ENCODE measurements at places on chromosomes 1 and 21.

- no peak for DNase-seq
Measured at GRCh38 chr1:156500543-156500792, at the start of gene MEF2D. Gene MEF2D, minus strand, starts transcription at chr1:156500775. Its CDS starts 17,483 bp downstream, at chr1:156483292.

DNA sequence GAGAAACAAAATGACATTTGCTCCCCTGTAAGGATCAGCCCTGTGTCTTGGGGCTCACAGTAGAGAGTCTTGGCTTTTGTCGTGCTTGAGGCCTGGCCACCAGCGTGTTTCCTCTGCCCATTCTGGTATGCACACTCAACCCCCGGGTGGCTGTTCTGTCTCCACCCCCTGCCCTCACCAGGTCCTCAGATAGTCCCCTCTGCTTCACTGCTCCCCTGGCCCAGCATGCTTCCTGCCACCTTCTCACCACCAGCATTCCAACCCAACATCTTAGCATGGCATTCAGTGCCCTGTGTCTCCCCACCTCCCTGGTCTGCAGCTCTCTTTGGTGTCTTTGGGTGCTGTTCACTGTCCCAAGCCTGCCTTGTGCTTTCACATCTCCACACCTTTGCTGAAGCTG is 16.2 kb downstream of the ZNF362 start:
- no peak for DNase-seq

- DNase-seq = peak; percentile 84
Measured at GRCh38 chr1:8417625-8418024, 99.7 kb downstream of the SLC45A1 start.

DNA sequence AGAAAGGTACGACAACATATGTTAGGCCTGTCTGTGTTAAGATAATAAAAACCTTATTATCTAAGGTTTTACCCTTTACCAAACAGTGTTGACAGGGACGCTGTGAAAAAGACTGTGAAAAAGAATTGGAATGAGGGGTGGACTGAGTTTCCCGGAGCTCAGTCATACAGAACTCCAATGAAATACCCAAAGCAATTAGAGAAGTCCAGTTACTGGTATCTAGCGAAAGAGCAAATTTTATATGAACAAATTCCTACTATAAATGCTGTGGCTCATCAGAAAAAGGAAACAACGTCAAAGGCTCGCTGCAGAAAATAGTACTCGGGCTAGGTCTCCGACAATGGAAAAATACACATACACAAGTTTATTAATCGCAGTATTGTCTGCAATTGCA is 708 bp upstream of the RBBP5 start:
- DNase-seq = no peak

DNA sequence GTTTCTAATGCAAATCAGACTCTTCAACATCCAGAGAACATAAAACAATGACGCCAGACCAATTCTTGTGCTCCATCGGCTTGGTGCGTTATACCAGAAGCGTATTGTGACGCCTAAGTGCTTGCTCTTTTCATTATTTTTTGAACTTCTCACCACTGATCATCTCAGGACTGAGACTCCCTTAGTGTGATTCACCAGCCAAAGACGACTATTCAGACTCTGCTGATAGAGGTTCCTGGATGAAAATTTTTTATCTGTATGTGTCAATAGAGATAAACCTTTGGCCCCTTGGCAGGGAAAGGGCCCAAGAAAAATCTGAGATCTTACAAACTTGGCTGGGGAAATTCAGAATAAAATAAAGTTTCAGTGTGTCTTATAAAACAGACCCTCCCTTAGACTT is 856 bp upstream of the GREM2 start:
- no peak for DNase-seq

- peak; percentile 99 for DNase-seq
Measured at GRCh38 chr1:30258876-30259275, 464.5 kb downstream of the MATN1 start.

GRCh38 chr21:32978331-32979270 is 47.1 kb upstream of the OLIG2 start:
- DNase-seq = no peak

GRCh38 chr1:10440794-10441193 is 9.0 kb upstream of the CORT start:
- no peak for DNase-seq

- no peak for DNase-seq
Measured at GRCh38 chr1:184937729-184938128, 36.6 kb downstream of the NIBAN1 start.

DNA sequence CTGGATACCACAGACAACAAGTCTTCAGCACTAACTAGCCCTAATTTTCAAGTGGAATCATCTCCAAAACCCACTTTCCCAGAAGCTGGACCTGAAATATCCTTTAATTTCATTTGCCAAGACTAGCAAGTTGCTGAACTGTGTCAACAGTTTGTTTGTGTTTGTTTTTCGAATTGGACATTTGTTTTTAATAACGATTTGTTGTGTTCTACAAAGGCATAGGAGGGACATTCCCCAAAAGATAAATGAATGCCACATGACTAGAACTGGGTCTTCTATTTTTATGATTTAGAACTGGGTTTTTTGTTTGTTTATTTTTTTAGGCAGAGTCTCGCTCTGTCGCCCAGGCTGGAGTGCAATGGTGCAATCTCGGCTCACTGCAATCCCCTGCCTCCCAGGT is 17.9 kb downstream of the LUZP1 start:
- DNase-seq = no peak

All from A673 (cell line).